Brain microvascular endothelial cell (primary cell): ENCODE measurements at places on chromosomes 2 and 18.

DNA sequence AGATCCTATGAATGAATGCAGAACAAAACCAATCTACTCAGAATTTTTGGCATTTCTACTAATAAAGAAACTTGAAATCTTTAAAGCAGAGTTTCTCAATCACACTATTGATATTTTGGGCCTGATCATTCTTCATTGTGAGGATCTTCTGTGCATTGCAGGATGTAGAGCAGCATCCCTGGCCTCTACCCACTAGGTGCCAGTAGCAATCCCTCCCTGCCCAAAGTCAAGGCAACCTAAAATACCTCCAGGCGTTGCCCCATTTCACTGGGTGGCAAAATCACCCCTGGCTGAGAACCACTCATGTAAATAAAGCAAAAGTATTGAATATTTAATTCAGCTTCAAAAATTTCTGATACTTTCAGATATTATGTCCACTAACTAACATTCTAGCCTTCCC, 213.0 kb downstream of the SP3 start:
- DNase-seq = no peak

GRCh38 chr2:41907771-41908207, 140.0 kb upstream of the PKDCC start:
- DNase-seq = no peak

DNA sequence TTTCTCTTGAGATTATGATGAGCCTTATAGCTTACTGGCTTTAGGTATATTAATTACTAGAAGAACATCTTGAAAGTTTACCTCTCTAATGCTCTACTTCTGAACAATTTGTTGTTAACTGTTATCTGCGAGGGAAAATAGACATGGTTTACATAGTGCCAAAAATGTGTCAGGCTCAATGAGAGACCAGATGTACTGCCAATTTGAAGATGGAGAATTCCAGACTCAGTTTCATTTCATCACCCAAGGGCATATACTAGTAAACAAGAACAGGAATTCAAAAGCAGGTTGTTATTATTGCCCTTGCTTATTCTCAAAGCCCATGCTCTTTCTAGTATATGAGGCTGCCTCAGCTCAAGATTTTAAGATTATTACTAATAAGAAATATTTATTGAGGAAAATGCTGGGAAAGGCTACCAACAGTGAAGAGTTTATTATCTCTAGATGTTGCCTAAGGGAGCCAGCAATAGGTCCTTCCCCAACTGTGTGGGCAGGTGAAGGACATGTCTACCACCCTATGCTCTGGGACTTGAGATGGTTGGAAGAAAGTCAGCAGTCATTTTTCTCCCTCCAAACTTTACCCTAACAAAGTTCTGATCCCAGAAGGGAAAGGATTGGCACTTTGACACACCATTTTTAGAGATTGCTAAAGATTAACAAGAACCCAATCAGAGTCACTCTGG, 792.7 kb downstream of the METTL4 start:
- no peak for DNase-seq

DNA sequence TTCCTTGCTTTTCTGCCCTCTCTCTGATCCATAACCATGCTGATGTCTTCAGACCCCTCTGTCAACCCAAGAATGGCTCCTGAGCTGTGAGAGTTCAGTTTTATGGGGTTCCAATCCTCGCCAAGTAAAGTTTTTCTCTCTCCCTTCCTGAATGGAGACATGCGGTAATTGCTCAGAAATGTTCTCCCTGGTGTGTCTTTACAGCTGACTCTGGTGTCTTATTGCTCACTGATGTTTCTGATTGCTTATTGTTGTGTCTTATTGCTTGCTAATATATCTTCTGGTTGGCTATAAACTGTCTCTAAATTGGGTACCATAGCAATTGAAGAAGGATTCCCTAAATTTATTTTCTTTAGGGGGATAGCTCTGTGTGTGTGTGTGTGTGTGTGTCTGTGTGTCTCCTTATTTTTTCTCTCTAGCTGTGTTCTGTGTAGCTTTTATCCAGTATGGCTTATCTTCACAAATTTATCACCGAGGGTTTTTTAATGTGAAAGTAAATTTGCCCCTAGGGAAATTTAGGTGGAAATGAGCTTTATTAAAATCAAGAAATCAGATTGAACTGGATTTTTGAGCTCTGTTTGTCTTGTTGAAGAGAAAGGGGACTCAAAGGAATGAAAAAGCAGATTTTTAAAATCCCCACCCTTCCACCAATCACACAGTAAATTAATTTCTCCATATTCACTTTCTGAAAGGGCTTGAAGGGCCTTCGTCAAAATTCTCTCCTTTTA, 19.5 kb downstream of the MGAT5 start:
- DNase-seq = no peak

- DNase-seq = no peak
Observed at GRCh38 chr18:78619854-78620253, 359.8 kb upstream of the SALL3 start.

GRCh38 chr2:125364192-125364983, 1291.6 kb upstream of the GYPC start:
- DNase-seq = no peak

DNA sequence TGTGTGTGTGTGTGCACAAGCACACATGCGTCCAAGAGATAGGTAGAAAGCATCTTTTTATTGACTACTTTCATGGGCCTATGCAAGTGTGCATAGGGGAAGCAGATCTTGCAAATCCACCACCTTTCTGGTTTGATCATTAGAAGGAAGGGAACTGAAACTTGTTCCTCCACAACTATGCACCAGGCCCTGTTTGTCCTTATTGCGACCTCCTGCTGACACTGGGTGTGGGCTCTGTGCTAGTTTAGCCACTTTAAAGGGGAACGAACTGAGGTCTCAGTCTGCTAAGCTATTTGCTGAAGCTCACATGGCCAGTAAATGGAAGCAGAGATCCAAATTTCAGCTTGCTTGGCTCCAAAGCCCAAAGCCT, 32.1 kb upstream of the INSIG2 start:
- no peak for DNase-seq

GRCh38 chr18:3595369-3596273, 145.6 kb downstream of the TGIF1 start:
- peak; percentile 92 for DNase-seq

GRCh38 chr2:237179161-237179560, 93.5 kb downstream of the COPS8 start:
- DNase-seq = no peak
